ENCODE measurements at places on chromosomes 5 and 9.

DNA sequence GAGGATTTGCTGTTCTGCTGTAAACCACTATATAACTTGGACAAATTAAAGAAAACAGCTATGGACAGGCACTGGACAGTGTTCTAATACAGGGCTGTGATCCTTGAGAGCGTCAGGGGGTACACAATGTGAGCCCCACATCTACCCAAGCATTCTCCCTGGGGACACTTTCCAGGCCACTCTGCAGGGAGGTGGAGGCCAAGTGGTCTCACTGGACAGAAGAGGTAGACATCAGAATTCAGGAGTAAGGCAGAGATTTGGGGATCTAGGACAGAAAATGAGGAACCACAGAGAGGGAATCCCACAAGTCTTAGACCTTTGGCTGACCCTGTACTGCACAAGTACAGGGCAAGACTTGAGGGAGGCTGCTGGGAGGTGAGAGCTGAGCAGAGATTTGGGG is 3.8 kb upstream of the IGFBPL1 start:
- no peak for DNase-seq

DNA sequence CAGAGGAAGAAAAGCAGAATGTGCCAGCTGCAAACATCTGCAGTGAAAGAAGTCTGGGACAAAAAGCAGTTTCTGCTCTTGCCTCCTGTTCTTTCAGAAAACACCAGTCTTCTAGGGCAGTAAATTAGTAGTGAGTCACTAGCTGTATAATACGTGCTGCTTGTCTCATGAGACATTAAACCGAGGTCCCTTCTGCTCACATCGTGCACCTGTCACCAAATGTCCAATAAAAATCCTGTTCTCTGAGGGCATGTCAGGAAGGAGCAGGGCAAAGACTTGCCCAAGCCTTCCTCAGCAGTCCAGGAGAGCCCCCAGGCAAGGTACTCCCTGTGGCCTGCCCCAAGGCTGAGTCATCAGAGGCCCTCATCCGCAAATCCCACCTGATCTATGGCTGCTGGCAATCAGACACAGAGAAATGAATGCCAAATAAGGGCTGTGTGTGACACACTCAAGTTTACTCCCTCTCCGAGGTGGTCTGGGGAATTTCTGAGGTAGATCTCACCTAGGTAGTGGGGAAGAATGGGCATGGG is 255.3 kb upstream of the SMARCA2 start:
- no peak for DNase-seq

GRCh38 chr9:99392986-99393385 is 170.9 kb downstream of the SEC61B start:
- no peak for DNase-seq

DNA sequence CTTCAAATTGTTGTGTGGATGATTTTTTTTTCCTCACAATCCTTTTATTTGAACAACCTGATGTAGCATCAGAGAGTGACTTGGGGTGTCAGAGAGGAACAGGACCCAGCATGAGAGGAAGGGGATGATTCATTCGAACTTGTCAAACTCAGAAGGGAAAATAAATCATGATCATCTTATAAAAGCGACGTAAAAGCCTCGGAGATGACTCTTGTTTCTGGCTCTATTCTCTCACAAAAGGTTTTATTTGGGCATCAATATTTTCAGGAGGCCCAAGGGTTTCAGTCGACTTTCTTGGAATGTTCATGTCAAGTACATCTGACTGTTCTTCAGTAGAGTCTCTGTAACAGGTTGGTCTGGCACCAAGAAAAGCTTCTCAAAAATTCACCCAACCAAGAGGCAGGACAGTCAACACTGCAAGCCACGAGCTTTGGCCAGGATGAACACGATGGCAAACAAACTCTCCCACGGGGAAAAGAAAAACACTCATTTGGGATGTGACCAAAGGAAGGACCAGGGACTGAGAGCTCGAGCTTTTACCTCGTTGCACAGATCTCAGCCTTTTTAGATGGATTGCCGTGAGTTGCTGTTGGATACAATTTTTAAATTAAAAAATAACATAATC is 55.1 kb downstream of the ANKH start:
- DNase-seq: no peak

GRCh38 chr5:148823871-148824270 is 2.5 kb upstream of the ADRB2 start:
- DNase-seq: no peak
